Melanocyte of skin (primary cell): ENCODE measurements at places on chromosomes 1 and 21. TPM values are rescaled to one million over a fixed set of nuclear protein-coding genes. Genes with fewer than 3 reads are reported as not detected.

The PFDN2 gene
- 38.0 and 47.0 TPM in 2 replicates for total RNA-seq

The LRRC38 gene
- total RNA-seq = not detected in 2 replicates

The SLAMF9 gene
- 2.1 and 3.3 TPM in 2 replicates for total RNA-seq

The AZIN2 gene
- 8.9 and 19.6 TPM in 2 replicates for total RNA-seq

The NUP133 gene
- total RNA-seq = 30.6 and 40.3 TPM in 2 replicates
